Activated CD8-positive, alpha-beta memory T cell treated with anti-CD3 and anti-CD28 coated beads for 48 hours (primary cell): ENCODE measurements at places on chromosomes 5 and 9.

- no peak for DNase-seq
Measured at GRCh38 chr5:143010351-143010750, 240.2 kb downstream of the ARHGAP26 start.

GRCh38 chr5:58545912-58546311 lies 37.0 kb upstream of the RAB3C start:
- DNase-seq: no peak

DNA sequence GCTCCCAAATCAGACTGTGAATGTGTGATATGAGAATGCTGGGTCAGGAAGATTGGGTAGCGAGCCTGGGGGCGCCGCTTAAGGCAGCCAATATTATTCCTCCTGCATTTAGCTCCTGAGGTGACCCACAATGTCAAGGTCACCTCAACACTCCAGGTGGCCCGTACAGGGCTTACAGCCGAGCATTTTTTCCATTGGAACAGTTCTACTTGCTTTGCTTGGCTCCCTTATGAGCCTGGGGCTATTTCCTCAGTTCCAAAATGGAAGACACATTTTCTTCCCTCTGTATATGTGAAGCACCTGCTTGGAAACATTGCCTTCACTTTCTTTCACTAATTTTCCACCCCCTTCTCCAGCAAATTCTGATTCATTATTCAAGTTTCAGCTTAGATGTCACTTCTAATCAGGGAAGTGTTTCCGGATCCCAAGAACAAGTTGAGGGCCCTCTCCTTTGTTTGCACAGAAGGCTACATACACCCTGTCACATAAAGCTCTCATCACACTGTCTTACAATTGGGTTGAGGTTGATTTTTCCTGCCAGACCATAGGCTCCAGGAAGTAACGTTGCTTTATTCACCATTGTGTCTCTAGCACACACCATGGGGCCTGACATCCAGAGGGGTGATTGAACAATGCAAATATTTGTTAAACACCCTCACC lies 330.2 kb downstream of the PIK3R1 start:
- DNase-seq: no peak

- no peak for DNase-seq
Measured at GRCh38 chr5:124973661-124974060, 227.2 kb upstream of the ZNF608 start.

- DNase-seq: no peak
Measured at GRCh38 chr5:69416180-69416579, 1.3 kb downstream of the MARVELD2 start.

DNA sequence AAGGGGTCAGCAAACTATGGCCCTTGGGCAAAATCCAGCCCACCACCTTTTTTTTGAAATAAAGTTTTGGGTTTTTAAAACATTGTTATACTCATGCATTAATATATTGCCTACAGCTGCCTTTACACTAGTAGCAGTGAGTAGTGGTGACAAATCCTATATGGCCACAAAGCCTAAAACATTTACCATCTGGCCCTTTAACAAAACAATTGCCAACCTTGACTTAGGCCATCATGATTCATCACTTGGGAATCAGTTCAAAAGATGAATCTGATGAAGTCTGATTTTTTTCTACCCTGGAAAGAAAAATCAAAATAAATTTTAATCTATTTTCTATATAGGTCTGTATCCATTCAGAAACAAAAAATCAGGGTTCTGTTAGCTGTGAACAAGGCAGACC lies 484.9 kb downstream of the BNC2 start:
- DNase-seq: no peak

DNA sequence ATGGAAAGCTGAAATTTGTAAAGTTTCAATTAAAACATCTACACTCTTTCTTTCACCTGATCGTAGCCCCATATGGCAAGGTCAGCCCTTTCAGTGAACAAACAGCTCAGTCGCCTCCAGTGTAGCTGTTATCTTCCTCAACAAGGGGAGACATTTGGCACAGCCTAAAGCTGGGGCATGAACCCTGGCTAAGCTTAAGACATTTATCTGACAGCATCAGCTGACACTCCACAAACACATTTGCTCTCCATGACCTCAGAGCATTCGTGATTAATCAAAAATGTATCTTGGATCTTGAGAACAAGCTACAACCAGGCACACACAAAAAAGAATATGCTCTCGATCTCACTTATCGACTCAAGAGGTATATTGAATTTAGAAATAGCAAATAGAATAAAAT lies 67.3 kb downstream of the POU5F2 start:
- DNase-seq: no peak

- no peak for DNase-seq
Measured at GRCh38 chr5:59146729-59147128, 563.9 kb downstream of the RAB3C start.

DNA sequence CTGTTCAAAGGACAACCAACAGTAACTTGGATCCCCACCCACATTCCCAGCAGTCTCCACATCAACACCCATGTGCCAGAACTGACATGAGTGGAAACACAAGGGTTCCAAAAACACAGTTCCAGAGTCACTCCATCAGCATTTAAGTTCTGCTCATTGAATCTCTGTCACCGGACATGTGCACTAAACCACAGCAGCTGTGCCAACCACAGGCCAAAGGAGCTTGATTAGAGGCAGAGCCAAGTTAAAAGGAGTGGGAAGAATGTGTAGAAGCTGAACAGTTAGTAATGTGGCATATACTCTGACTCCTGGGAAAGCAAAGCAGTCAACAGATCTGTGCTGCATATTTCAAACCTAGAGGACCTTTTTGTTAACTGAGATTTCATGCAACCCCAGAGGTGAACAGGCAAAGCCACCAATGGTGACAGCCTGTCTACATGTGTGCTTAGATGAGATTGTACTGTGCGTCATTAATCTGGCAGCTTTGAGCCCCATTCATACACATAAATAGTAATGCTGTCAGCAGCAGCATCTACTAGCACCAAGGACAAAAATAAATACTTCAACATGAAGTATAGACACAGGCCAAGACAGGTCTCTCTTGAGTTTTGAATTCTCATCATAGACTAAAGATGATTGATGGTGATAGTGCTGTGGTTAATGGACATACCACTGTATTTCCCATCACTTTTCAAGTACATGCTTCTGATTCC lies 16.4 kb upstream of the FST start:
- no peak for DNase-seq
